ENCODE measurements at places on chromosomes 16 and 17.

- DNase-seq: no peak
Measured at GRCh38 chr16:23061669-23062068, 87.6 kb downstream of the USP31 start.

- DNase-seq: peak; percentile 53
Measured at GRCh38 chr16:30535777-30536190, 1.1 kb upstream of the ZNF747 start.

DNA sequence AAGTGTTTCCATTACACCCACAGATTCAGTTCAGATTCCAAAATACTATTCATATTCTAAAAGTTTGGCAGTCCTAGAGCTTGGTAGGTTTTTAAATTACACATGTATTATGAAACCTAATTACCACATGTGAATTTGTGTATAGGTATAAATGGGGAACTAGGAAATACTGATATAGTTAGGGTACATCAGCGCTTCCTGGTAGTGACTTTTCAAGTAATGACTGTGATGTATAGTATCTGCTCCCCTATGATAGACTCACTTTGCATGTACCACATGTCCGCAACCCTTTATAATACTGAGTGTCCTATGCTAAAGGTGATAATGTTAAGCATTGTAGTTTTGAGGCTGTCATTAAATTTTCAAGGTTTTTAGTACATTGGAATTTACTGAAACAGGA lies 22.9 kb downstream of the CDK12 start:
- DNase-seq: no peak

- DNase-seq: no peak
Measured at GRCh38 chr16:53428681-53429080, 5.6 kb upstream of the RBL2 start.

DNA sequence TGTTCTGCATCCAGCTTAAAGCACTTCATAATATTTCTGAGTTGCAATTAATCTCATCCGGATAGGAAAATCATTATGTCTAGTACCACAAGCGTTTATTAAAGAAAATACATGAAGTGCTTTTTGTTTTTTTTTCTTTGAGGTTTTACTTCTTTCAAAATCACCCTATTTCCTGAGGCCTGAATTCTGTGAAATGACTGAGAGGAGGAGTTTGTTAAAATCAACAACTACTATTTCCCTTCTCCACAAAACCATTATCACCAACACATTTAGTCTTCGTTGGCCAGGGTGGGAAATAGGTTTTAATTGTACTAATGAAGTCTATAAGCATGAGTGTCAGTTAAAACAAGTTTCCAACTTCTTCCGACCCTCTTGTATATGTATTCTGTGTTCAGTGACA lies 50.7 kb upstream of the ADCY7 start:
- no peak for DNase-seq

Measured in activated T-helper 1 cell treated with anti-CD3 and anti-CD28 coated beads, Interleukin-12 subunit alpha, Interleukin-12 subunit beta, Interleukin-2, Interleukin-4 antibody, amounts not matched to agents 30 ng/mL and 10 ng/mL and 1 ng/mL, durations not matched to agents 14 hours and 24 hours and 36 hours (primary cell).